ENCODE measurements at places on chromosomes 6 and 20.

DNA sequence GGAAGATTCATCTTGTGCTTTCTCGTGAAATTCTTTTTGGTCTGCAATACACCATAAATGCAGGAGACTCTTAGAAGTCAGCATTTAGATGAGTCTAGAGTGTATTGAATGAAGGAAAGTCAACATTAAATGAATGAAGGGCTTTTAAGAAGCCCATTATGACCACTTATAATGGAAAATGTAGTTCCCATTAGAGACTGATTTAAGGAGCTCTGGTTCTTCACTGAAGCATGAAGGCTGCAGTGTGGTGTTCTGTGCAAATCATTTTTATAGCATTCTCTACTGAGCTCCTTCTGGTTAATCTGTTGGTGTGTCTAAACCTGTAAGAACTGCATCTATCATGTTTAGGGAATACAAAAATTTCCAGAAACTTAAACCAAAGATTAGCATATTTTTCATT, 19.7 kb downstream of the NCOA7 start:
- no peak for DNase-seq

DNA sequence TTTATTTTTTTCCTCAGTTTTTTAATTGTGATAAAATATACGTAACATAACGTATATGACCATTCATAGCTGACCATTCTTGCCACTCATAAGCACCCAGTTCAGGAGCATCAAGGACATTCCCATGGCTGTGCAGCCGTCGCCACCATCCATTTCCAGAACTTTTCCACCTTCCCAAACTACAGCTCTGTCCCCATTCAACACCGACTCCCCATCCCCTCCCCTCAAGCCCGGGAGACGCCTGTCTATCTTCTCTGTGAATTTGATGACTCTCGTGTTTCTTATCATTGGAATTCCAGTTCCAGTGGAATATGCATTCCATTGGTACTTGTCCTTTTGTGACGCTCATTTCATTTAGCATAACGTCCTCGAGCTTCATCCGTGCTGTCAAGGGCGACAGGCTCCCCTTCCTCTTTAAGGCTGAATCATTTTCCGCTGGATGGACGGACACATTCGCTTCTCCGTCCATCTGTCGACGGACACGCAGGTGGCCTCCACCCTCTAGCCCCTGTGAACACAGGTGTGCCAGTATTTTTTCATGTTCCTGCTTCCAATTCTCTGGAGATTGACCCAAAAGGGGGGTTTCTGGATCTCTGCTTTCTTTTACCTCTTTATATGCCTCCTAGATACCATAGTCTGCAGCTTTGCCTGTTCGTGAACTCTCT, 88.1 kb downstream of the YTHDF1 start:
- no peak for DNase-seq

DNA sequence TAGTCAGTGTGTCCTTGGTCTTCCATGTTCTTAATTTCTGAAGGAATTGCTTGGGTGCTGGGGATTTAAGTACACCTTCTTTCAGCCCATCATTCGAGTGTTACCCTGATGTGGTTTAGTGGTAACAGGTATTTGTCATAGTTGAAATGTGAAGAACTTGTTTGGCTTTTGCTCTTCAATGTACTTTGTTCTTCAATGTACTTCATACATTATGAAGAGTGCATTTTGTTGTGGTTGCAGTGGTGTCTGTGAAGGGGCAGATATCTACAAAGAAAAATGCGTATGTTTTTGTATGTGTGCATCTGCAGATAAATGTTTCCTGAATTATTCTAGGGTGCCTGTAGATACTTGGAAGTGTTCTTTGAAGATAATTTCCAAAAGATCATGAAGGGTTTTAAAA, 111.2 kb upstream of the SUPT3H start:
- no peak for DNase-seq

- no peak for DNase-seq
Measured at GRCh38 chr6:76072562-76072961, at the start of gene IMPG1. Gene IMPG1 (minus strand): TSS chr6:76072662. CDS start chr6:76072488, 174 bp downstream.

DNA sequence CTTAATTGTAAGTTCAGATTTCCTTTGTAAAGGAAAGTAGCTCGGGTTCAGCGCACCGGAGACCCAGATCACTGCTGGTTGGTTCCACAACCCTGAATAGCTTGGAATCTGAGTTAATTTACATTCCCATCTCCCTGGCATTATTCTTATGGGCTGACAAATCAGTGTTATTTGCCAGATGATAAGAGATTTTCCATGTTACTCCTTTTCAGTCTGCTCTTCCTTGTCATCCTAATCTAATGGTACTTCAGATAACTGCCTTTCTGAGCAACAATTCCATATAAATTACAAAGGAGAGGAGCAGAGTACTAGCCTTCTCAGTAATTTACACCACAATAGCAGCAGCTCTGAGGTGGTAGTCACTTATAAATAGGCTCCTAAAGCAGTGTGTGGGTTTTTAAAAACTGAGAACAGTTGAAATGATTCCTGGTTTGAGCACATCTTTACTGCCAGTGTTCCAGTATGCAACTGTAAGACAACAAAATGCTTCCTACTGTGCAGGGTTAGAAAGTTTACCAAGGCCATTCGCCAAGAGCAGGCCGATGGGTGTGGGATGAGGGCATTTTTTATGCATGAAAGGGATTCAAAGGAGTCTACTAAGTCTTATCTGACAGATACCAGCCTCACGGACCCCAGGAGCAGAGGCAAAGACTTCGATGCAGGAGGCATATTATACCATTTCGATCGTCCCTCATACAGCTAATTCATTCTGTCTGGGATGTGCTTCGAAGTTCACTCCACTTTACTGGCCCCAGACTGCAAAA, 89.7 kb downstream of the NDUFAF5 start:
- DNase-seq, result no peak

- DNase-seq, result no peak
Measured at GRCh38 chr20:44533928-44534327, 12.1 kb upstream of the SERINC3 start.

GRCh38 chr6:111980143-111980542, 73.8 kb upstream of the CCN6 start:
- no peak for DNase-seq

GRCh38 chr6:121959501-121959900, 440.0 kb upstream of the HSF2 start:
- DNase-seq, result no peak

GRCh38 chr20:51481341-51481914, 61.1 kb downstream of the NFATC2 start:
- no peak for DNase-seq

DNA sequence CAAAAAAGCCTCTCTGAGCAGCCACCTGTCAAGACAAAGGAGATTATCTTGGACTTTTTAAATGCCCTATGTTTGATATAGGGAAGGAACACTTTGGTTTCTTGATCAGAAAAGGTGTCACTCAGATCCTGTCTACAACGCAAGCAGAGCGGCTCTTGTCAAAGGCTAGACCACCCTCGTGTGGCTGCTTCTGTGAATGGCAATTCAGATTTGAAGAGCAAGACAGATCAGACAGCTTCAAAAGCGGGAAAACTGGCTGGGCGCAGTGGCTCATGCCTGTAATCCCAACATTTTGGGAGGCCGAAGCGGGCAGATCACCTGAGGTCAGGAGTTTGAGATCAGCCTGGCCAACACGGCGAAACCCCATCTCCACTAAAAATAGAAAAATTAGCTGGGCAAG, 10.1 kb upstream of the NXT1 start:
- no peak for DNase-seq

DNA sequence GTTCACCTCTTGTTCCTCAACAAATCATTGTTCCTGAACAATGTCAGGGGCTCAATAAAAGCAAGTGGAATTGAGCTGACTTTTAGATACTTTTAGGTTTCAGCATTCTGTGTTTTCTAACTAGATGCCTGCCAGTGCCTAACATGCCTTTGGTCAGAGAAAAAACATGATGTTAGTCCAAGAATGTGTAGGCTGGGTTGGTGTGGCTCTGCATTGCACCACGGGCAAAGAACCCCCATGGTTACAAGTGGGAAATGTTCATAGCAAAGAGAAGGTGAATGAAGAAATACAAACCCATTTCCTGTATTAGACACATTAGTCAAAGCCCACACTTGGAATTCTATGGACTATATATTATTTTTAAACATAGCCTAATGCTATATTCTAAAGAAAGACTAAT, 193.3 kb downstream of the TMEM200A start:
- no peak for DNase-seq
